ENCODE measurements at places on chromosomes 1 and 21.

- no peak for DNase-seq
These were observed 254.0 kb upstream of the RUNX1 start for GRCh38 chr21:35303085-35303484.

- DNase-seq, result no peak
These were observed 25.0 kb upstream of the COL18A1 start for GRCh38 chr21:45379901-45380330.

DNA sequence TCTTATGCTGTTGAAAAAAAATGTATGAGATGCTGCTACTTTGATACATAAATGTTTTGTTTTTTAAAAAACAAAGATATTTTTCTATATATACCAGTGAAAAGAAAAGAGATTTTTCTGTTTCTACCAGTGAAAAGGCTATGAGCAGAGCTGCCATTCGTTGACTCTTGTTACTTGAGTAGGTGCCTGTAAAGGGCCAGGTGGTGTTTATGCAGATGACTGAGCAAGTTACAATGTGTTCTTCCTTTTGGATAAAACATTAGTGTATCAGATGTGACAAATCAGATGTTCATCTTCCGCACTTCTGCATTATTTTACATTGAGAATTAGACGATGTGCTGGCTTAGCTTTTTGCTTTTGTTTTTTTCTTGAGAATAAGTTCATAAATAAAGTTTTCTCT, 45.4 kb downstream of the BARHL2 start:
- no peak for DNase-seq

GRCh38 chr1:230633469-230633868, 8.8 kb upstream of the COG2 start:
- no peak for DNase-seq

- no peak for DNase-seq
These were observed 84.9 kb upstream of the CXADR start for GRCh38 chr21:17427831-17428483.

DNA sequence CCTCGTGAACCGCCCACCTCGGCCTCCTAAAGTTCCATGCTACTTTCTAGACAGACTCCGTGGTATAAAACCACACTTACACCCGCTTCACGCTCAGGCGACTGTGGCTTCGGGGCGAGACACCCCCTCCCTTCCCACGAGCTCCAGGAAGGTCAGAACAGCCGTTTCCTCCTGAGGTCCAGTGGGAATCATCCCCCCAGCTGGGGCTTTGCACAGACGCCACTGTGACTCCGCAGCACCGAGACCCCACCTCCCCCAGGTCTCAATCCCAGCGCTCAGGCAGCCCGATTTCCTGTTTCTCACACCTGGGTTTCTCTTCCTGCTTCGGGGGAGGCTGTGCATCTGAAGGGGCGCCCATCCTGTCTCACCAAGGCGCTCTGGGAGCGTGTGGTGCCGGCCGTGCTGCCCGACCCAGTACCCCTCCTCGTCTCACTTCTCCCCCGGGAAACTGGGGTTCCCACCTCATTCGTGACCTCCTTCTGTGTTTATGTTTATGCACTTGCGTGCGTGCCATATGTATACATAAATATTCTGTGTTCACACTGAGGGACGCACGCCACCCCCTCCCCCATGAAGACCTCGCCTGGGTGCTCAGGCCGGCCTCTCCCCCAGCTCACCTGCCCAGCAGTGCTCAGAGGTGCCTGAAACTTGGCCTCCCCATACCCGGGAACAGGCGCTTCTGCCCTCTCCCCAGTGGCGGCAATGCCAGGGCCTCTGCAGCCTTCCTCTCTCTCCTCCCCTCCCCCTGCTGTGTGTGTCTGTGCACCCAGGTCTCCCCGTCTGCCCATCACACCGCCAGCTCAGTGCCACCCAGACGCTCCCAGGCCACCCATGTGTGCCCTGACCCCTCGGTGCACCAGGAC, 14.6 kb downstream of the SLC35E2B start:
- DNase-seq, result no peak

- DNase-seq, result no peak
These were observed 1.1 kb downstream of the CRCT1 start for GRCh38 chr1:152515434-152515783.

DNA sequence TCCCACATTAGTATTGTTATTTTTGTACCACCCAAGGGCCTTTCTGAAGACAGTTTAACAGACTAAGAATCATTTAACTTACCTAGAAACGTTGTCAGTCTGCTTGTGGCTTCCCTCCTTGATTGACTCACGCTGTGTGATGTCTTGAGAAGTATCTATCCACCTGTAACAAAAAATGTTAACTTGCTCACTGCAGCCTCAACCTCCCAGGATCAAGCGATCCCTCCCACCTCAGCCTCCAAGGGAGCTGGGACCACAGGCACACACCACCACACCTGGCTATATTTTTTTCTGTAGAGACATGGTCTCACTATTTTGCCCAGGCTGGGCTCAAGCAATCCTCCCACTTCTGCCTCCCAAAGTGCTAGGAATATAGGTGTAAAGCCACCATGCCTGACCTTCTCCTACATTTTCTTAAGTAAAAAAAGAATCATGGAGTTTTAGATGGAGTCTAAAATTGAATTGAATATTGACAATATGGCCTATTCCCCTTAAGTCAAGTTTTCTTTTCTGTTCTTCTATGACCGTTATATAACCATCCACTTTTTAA, 15.6 kb downstream of the SFPQ start:
- DNase-seq, result no peak

- DNase-seq, result no peak
These were observed 807.7 kb downstream of the USP25 start for GRCh38 chr21:16537501-16537900.

GRCh38 chr1:73899311-73899710, 298.7 kb downstream of the LRRIQ3 start:
- DNase-seq, result no peak

GRCh38 chr1:207579436-207579799, 65.5 kb upstream of the CR1L start:
- DNase-seq, result peak; percentile 70

GRCh38 chr1:1420654-1421141, 378 bp downstream of the ANKRD65 start:
- DNase-seq, result no peak

DNA sequence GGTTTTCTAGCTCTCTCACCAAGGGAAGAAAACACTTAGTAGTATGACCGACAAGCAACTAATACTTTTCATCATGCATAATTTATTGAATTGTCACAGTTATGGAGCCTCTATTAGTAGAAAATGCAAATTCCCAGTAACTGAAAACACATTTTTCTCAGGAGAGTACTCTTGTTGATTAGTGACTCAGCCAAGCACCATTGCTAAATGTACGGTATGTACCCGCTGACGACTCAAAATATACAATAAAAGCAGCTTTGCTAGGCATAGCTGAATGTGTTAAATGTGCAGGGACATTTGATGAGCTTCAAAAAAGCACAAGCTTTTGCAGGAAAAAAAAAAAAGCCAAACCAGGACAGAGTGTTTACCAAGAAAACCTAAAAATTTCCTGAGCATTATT, 63.9 kb downstream of the WDR64 start:
- no peak for DNase-seq

DNA sequence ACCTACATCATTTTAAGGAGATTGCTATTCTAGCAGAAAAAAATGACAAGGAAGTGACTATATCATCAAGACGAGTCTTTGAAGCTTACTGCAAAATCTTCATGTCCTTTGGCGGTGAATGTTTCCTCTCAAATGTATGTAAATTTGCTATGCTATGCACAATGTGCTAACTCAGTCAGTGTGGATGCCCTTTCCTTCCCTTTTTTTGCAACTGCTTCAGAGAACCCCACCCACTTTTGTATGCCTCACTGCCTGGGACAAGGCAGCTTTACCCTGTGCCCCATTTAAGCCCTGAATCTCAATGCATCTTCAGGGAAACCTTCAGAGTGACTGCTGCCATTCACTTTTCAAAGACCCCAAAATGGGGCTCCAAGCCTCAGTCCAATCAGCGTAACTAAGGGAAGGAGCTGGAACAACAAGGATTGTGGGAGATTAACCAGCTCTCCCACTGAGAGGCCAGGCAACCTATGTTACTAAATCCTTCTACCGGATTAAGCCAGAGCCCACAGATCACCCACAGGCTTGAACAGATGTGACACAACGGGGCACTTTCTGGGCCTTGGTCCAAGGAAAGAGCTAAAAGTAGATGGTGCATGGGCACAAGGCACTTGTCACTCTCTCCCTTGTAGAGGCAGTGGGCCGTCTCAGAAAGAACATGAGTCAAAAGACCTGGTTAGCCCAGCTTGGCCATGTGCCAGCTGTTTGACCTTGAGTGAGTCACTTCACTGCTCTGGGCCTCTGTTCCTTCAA, 154.4 kb downstream of the PLPP3 start:
- DNase-seq, result peak; percentile 78

DNA sequence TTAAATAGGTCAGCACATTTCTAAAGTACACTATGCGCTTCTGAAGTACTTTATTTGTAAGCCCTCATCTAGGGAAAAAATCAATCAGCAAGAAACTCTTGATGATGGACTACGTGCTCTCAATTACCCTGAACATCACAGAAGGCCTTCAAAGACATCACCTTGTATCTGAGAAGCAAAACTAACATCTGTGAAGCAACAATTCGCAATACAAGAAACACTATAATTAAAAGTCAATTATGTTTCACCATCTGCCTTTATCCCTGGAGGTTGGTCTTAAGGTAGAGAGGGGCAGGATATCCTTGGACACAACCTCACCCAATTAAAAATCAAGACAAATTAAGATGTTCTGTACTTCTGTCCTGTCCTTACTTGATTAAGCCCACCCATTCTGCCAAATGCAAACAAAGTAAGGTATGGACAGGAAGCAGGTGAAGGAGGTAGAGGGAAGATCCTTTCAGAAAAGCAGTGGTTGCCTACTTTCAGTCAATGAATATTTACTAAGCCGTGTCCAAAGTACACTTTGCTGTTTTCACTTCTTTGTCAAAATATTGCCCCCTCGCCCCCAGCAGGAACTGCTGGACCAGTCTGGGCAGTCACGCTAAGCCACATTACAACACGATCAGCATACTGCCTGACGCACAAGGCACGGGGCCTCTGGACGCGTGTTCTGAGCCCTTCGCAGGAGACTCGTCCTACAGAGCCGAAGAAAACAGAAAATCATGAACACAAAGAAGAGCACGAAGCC, 887 bp downstream of the SLC19A2 start:
- peak; percentile 34 for DNase-seq

DNA sequence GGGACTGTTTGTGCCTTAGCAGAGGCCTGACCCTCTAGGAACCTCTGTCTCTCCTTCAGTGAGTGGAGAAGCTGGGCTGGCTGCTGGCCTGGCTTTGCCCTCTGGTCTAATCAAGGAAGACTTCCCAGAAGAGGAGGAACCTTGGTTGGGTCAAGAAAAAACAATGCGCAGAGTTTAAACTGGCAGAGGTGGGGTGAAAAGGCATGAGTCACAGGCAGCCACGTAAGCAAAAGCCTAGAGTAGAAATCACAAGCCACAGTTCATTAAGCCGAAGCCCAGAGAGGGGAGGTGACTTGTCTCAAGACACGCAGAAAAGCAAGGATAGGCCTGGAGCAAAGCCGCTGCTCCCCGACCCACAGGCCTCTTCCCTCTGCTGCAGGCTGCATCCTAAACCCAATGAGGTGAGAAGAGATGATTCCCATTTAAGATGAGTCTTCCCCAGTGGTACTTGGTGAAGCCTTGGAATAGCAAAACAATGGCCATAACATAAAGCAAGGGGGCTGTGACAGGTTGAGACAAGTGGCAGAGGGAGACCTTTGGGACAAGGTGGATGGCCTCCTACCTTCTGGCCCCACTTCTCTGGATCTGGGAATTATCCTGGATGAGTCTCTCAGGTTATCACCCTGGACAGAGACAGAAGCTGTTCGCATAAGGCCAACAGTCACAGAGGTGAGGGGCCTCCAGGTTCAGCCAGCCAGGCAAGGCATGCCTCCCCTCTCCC, 7.7 kb downstream of the PDZK1IP1 start:
- peak; percentile 59 for DNase-seq

GRCh38 chr21:14926186-14926585, 138.6 kb downstream of the NRIP1 start:
- DNase-seq, result no peak

DNA sequence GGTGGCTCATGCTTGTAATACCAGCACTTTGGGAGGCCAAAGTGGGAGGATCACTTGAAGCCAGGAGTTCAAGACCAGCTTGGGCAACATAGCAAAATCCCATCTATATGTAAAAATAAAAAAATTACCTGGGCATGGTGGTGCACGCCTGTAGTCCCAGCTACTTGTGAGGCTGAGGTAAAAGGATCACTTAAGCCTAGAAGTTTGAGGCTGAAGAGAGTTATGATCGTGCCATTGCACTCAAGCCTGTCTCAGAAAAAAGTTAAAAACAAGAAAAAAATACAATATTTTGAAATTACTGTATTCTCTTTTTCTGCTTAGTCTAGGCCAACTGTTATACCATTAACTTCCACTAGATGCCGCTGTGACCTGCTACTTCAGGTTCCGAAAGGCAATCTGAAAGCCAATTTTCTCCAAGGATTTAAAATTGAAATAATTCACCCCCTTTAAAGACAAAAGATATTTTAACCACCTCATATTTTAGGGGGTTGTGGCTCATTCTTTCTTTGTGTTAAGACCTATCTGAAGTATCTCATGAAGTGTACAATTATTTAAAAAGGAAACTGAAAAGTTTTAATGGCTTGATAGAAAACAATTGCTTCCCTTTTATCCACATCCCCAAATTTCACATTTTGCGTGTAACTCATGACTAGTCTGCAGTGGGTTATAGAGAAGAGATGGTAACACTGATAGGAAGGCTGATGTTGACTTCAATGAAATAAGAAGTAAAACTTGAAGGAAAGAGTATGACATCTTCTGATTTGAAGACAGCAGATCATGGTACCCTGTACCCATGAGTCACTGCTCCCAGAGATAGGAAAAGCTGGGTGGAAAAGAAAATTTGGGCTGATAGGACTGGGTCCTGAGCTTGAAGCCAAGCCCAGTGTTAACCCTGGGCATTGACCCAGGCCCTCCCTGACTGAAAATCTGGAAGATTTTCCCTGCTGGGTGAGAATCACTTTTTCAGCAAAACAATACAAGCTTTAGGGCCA, 24.4 kb upstream of the CLDN14 start:
- DNase-seq, result peak; percentile 39

GRCh38 chr1:41672641-41673361, 188.3 kb upstream of the EDN2 start:
- DNase-seq, result no peak

DNA sequence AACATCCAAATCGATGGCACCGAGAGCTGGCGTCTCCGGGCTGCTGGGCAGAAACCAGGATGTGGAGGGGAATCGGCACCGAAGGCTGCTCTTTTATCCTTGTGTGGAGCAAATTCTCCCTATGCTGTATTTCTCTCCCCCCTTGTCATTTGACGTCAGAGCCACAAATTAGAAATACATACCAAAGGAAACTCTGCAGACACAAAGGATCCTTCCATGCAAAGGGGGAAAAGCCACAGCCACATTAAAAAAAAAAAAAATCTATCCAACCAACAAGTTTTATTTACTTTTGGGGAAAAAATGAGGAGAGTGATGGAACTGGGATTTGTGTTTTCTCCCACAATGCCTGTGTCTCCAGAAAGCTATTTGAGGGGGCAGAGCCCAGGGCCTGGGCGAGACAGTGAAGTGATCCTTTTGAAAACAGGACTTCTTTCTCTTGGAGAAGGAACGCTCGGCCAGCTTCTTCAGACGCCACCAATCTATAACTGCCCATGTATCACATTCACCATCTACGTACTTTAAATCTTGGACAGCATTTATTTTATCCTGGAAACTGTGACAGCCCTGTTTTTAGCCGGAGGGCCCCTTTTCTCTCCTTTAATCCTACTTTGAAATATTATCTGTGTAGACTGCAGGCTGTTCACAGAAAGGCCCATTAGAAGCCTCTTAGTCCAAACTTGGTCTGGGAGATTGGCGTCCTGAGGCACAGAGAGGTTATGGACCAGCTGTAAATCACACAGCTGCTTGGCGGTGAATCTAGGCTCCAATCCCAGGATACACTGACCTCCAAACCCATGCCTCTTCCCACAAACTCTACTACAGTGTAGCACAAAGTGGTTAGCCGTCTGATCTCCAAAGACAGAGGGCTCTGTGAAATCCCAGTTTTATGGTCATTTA, 4.5 kb downstream of the KANK4 start:
- DNase-seq, result no peak

Measured in H4 (cell line).